CD8-positive, alpha-beta T cell (primary cell): ENCODE measurements at places on chromosomes 11 and 22. TPM values are rescaled to one million over a fixed set of nuclear protein-coding genes. Genes with fewer than 3 reads are reported as not detected.

DNA sequence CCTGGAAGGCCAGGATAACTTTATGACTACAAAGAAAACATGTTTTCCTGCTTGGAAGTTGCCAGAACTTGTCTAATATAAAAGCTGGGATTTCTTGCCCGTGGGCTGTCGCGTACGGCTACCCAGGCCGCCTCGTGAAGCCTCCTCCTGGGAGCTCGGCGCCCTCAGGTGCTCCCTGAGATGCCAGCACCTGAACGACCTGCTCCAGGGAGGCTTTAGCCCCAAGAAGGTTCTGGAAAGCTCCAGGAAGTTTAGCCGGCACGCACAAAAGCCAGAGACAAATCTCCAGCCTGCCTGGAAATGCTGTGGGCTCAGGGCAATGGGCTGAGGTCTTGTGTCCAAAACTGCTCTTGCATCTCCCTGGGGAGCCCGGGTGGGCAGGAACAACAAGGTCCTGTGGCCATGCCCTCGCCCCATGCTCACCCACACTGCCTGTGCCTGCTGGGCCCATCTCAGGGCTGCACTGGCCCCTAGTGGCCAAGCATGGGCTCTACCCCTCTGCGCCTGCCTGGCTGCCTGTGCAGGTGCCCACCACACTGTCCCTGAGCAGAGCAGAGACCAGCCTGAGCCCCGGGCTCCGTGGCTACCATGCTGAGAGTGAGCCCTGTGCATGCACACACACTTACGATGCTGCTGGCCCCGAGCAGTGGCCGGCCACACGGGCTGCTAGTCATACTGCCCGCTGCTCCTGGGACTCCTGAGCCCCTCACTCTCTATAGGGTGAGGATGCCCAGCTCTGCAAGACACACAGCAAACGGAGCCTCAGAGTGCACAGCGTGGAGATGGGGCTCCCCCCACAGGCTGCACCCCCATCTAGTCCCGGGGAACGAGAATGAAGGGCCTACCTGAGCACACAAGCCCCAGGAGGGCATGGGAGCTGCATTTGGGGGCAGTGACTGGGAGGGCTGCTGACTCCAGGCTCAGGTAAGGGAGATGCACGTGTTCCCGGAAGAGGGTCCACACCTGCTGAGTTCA lies 4.9 kb upstream of the CELSR1 start:
- peak; percentile 81 for DNase-seq

GRCh38 chr11:13010749-13011465 lies 1.8 kb downstream of the RASSF10 start:
- DNase-seq: no peak

SPON1 gene
- 2.3 TPM for total RNA-seq

GRCh38 chr11:19579957-19580356 lies 132.7 kb upstream of the NAV2 start:
- no peak for DNase-seq

GRCh38 chr11:104061853-104062521 lies 25.5 kb downstream of the DDI1 start:
- DNase-seq: no peak

GRCh38 chr22:33780531-33781136 lies 139.6 kb downstream of the LARGE1 start:
- DNase-seq: no peak

FAT3 gene
- total RNA-seq: not detected

GRCh38 chr11:134521001-134521400 lies 109.0 kb upstream of the B3GAT1 start:
- DNase-seq: no peak

SPDYC gene
- not detected for total RNA-seq

PRR33 gene
- not detected for total RNA-seq

DNA sequence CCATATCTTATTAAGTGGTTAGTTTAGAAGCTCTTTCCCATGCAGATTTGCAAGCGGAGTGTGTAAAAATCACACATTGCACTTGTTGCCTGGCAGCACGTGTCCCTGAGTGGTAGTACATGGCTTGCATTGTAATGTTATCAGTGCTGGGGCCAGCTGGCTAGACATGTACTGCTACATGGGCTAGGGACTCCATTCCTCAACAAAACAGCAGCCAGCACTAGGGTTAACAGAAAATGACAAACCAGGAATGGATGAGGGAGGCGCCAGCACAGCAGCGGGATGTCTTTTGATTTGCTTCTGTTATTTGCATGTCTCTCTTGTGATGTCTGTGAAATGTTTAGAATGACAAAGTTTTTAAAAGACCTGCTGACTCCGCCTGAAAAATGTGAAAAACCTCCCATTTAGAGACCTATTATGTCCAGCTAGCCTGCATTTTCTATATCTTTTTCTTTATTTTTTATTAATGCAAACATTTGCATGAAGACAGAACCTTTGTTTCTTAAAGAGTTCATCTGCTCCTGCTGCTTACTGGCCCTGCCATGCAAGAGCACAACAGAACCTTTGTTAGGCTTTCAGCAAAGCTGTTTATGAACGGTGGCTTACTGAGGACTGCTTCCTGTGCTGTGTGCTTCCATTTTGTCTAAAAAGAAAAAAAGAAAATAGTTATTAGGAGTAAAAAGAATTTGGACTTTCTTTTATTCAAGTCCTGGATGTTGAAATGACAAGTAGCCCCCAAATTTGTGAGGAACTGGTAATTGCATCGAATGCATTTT lies 40.7 kb downstream of the CSTPP1 start:
- no peak for DNase-seq

GRCh38 chr22:30238661-30239487 lies 7.7 kb downstream of the LIF start:
- no peak for DNase-seq

MMP11 gene
- 1.3 TPM for total RNA-seq

TEX54 gene
- total RNA-seq: not detected

ANKRD42 gene
- 11.4 TPM for total RNA-seq

DNA sequence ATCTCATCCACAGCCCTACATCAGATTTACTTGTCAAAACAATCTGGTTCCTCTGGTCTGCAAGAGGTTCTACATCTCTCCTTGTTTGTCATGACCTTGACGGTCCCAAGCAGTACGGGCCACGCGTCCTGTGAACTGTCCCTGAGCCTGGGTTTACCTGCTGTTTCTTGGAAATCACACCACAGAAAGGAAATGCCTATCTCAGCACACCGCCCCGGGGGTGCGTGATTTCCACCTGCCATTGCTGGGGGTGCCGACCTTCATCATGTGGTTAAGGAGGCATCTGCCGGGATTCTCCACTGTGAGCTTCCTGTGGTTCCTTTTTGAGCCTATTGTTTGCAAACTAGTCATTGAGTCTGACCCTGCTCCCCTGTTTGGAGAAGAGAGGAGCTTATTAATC lies 1363.4 kb downstream of the BRD1 start:
- DNase-seq: no peak

PNPLA3 gene
- total RNA-seq: not detected

- no peak for DNase-seq
Observed at GRCh38 chr22:44289414-44290171, 23.2 kb downstream of the SHISAL1 start.

DNA sequence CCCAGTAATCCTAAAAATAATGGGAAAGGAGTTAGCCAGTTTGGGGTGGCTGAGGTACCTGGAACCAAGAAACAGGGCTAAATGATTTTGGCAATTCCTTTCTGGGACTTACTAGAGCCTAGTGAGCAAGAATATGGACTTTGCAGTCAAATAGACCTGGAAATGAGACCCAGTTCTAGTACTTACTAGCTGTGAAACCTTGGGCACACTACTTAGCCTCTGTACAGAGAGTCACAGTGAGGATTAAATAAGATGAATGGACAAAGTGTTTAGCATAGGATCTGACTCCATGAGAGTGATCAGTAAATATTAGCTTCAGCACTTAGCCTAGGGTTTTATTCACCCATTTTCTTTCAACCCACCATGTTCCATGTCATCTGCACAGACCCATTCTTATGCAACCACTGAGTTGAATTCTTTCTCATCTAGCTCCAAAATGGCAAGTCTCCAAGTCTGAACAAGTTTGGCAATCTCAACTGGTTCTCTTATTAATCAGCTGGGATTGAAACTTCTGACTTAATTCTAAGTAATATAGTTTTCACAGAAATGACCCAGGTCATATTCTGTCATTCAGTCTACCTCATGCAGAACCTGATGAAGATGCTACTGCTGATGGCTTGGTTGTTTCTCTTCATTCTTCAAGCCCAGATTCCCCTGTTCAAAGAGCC lies 15.0 kb upstream of the SORL1 start:
- DNase-seq: no peak

DNA sequence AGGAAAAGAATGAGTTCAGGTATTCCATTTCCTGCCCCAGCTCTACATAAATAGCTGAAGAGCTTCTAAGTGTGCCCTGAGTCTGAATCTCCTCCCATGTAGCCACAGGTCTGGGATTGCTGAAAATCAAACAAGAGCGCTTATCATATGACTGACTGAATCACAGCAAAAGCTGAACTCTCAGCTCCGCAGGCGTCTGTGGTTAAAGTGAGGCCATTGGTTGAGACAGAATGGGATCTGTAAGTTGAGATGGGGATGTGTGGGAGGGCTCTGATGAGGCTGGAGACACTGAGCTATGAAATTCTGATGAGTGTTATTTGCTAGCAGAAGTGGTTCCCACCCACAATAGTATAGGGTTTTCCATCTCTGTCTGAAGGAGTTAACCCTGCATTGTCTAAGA lies 637.0 kb downstream of the OPCML start:
- DNase-seq: no peak

- DNase-seq: no peak
Observed at GRCh38 chr22:44594951-44595350, 96.9 kb upstream of the RTL6 start.

DNA sequence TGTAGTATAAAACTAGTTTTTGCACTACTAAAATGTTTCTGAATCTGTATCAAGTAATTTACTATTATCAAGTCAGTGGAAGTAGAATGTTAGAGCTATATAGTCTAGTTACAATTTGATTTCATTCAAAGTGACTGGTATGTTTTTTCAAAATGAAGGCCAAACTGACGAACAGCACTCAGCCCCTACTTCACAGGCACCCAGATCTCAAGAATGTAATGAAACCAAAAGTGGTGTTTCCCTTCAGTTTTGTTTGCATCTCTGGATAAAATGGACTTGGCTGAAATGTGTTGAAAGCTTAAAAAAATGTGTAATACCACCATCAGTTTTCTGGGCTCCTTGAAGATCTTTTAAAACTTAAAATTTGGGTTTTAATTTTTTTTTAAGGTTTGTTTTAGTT lies 46.4 kb downstream of the QSER1 start:
- DNase-seq: no peak

DAGLA gene
- total RNA-seq: 0.06 TPM

DNA sequence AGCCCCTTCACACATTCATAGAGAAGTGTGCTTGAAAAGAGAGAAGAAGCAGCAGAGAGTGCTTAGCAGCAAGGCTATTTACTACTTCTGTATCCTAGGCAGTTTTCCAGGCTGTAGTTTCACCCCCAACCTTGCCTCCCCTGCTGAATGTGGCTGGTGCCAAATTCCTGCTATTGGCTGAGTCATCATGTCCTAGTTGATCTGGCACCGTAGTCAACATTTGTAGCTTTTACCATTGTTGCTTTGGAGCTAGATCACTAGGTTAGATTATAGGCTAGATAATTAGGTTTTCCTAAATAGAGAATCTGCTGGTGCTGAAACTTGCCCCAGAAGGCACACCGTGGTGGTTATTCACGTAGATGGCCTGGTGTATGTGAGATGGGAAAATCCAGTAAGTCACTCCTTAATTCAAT lies 32.7 kb downstream of the ARHGAP42 start:
- DNase-seq: no peak

OR5P2 gene
- not detected for total RNA-seq

DNA sequence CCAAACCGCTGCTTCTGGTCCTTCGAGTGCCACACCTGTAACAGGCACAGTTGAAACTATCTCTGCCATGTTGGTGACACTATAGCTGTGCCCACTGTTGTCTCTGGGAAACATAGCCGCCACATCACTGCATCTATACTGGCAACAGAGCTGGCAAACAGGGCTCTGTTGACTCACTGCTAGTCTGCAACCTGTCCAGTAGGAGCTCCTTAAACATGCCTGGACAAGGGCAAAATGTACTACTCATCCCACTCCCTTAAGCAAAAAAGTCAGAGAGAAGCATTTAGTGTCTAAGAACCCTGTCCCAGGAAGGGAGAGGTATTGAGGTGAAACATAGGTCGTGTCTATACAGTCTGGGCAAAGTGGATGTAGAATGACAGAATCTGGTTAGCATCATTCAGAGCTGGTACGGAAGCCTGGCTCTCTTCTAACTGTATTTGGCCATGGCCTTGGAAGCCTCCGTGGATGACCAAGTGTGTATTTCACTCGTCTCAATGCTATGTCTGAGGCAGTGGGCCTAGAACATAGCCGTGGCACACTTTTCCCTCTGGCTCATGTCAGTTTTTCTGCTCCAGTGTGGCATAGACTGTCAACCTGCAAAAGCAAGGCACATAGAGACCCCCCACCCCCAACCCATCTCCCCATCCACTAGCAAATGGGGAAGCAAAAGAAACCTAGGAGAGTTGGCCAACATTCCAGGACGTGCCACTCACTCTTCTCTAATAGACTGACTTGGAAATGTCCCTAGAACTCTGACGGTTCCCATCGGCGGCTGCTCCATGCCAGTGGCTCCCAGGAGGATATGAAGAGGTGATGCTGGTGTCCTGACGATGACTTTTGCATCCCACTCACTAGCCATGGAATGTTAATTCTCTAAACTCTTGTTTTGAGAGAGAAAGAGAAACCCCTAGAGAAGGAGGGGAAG lies 21.4 kb upstream of the PISD start:
- no peak for DNase-seq

AGBL2 gene
- total RNA-seq: 5.0 TPM

DRICH1 gene
- total RNA-seq: 0.56 TPM

OR2AG1 gene
- not detected for total RNA-seq

DNA sequence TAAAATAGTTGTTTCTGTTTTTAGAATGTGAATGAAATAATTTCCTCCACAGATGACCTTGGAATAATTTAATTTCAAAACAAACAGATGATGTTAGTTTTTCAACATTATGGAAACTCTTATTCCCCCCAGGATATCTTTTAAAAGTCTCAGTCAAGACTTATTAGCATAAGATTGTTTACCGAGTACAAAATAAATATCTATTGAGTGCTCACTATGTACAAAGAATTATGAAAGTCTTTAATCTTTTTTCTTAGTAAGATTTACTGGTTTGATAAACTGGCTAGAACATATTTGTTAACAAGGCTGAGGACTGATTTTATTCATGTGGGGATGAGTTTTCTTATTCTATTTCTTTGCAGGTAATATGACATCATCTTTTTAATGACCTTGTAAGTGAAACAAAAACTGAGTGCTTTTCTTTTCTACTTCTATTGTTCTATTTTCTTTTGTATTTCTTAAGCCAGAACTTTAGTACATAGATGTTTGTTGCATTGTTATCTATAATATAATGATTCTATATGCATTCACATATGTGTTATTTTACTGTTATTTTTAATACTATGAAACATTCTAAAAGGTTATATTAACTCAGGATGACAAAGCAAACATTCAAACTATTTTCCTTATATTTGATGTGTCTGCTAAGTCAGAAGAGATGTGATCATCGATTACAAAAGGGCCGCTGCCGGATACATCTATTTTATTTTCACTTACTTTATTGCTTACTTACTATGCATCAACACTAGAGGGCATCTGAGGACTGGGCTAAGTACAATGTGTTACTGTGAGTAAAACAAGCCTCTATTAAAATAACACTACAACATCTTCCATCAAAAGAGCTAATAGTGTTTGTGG lies 111.0 kb upstream of the ARHGAP42 start:
- DNase-seq: no peak

- DNase-seq: no peak
Observed at GRCh38 chr11:1706634-1707400, 9.8 kb downstream of the KRTAP5-6 start.

GRCh38 chr11:13905137-13905781 lies 57.3 kb upstream of the SPON1 start:
- DNase-seq: no peak

INPP5J gene
- total RNA-seq: 0.14 TPM

GRCh38 chr11:11706028-11706427 lies 84.2 kb upstream of the GALNT18 start:
- no peak for DNase-seq

LDHAL6A gene
- total RNA-seq: not detected
